ENCODE measurements at places on chromosomes 11 and 22.
A peak's percentile ranks its signal among the peaks of the same experiment; 100 is the strongest.

DNA sequence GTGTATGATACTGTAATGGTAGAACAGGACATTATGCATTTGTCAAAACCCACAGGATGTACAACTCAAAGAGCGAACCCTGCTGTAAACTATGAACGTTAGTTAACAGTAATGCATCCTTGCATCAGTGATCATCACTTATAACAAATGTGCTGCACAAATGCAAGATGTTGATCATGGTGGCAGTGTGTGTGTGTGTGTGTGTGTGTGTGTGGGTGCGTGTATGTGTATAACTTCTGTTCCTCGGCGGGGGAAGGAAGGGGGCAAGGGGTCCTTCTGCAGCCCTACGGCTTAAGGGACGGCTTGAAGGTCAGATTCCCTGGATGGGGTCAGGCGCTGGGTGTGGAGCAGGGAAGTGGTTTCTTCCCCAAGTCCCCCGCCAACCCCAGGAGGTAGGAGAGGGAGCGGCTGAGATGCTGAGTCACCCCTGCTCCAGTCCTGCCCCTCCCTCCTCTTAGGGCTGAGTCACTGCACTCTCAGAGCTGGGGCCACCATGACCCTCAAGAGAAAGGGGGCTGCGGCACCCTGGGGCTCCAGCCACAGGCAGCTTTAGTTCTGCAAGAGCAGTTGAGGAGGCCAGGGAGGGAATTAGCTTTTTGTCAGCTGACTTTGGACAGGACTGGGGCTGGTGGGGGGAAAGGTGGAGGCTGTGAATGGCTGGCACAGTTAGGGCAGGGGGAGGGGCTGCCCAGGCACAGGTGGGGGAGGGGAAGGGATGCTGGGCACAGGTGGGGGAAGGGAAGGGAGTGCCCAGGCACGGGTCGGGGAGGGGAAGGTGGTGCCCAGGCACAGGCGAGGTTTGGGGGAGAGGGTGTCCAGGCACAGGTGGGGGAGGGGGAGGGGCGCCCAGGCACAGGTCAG is 8.8 kb upstream of the CTSD start:
- H3K4me3 ChIP-seq = peak overlapping the region; percentile 13
- H3K4me1 ChIP-seq = peaks cover 3% of the 10 kb centered on the region
- H3K36me3 ChIP-seq = no peaks in the 10 kb centered on the region

DNA sequence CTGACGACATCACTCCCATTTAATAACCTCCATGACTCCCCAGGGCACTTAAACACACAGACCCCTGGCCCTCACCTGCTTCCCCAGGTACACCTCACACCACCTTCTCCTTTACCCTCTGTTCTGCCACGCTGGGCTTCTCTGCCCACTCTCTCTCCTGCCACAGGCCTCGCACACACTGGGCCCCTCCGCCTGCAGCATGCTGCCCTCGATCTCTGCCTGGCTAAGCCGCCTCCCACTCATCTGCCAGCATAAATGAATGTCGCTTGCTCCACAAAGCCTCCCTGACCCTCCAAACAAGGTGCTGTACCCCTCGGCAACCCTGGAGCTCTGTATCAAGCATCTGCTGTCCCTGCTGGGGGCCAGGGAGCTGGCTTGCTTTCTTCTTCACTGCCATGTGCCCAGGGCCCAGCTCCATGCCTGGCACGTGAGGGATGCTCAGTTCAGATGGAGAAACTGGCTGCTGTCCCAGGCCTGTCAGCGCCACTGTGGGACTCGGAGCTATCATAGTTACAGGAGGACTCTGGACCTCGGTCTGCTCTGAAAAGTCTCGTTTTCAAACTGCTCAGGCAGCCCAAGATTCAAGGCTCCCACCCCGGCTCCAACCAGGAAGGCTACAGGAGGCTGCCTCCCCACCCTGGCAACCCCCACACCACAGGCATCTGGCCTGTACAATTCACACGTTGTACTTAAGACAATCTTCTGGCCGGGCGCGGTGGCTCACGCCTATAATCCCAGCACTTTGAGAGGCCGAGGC is 11.9 kb downstream of the TTLL1 start:
- no peak overlapping the region for H3K27ac ChIP-seq
- H3K27me3 ChIP-seq = no peaks in the 10 kb centered on the region
- H3K36me3 ChIP-seq = no peaks in the 10 kb centered on the region
- no peak overlapping the region for H3K4me3 ChIP-seq
- no peaks in the 10 kb centered on the region for H3K4me1 ChIP-seq
- DNase-seq = no peak

GRCh38 chr11:99973993-99974392 is 713.1 kb upstream of the ARHGAP42 start:
- DNase-seq = no peak
- H3K36me3 ChIP-seq = no peaks in the 10 kb centered on the region
- no peak overlapping the region for H3K4me3 ChIP-seq
- no peaks in the 10 kb centered on the region for H3K27me3 ChIP-seq

DNA sequence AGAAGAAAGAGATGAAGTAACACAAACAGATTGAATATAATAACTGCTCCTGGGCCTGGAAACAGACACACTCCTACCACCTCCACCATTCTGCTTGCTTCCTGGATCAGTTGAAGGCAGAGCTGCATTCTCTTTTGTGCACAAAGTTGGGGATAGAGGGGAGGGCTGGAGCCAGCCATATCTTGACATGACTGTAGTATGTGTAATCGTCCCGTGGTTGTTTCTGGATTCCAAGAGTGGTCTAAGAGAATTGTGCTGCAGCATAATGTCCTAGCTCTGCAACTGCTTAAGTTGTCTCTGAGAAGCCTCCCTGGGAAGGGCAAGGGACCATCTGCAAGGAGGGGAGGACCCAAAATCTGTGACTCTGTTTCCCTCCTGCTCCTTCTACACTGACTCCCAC is 3.2 kb downstream of the CRY2 start:
- no peak overlapping the region for H3K4me3 ChIP-seq

GRCh38 chr22:44340271-44341239 is 27.8 kb upstream of the SHISAL1 start:
- H3K36me3 ChIP-seq = no peaks in the 10 kb centered on the region
- peaks cover 36% of the 10 kb centered on the region for H3K27me3 ChIP-seq
- H3K4me1 ChIP-seq = peaks cover 5% of the 10 kb centered on the region
- H3K4me3 ChIP-seq = no peak overlapping the region

DNA sequence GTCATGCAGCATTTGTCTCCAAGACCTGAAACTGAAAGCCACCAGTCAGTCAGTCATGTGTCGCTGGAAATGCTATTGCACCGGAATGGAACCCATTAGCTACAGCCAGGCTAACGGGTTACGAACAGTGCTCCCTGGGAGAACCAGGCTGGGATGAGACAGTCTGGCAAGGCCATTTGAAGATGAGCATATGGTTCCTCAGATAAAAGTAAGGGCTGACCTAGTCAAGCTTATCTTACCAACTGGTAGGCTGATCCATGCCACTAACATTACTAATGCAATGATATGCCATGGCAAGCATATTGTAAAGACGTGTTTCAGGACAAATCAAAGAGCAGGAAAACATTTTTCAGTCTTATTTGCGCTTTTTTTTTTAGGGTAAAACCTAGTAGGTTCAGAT is 28.4 kb downstream of the NAP1L4 start:
- H3K4me3 ChIP-seq = no peak overlapping the region
- no peaks in the 10 kb centered on the region for H3K27me3 ChIP-seq
- no peak overlapping the region for H3K27ac ChIP-seq

DNA sequence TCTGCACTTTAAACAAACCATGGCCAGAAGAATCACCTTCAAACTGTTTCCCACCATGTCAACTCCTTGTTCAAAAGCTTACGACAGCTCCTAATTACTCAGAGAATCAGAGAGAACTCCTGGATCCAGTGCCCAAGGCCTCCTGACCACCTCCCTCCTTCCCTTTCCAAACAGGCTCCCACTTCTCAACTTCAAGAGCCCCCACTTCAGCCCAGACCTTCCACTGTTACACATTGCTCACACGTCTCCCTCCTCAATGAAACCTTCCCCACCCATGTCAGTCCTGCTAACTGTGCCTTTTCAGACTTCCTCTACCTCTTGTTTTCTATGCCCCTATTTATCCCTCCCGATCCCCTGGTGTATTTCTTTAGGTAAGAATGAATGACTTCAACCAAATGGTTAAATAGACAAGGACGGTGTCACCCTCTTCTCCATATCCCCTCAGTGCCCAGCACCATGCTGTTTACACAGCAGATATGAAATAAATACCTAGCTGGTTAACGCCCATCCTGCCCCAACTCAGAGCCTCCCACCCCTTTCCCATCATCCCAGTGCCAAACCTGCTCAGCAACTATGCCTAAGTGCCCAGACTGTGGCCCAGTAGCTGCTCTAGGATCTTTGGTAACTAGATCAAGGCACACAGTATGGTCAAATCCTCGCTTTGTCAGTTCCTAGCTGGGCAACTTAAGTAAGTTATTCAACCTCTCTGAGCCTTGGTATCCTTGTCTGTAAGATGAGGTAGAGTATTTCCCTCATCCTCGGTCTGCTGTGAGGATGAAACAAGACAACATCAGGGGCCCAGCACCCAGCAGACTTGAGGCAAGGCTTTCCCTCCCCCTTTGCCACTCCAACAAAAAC is 36.8 kb downstream of the PLEKHA7 start:
- no peak overlapping the region for H3K4me3 ChIP-seq
- peaks cover 6% of the 10 kb centered on the region for H3K4me1 ChIP-seq
- H3K27ac ChIP-seq = peak overlapping the region; percentile 23

GRCh38 chr11:33103836-33104235 is 57.4 kb downstream of the CSTF3 start:
- H3K27me3 ChIP-seq = no peaks in the 10 kb centered on the region
- H3K4me1 ChIP-seq = no peaks in the 10 kb centered on the region
- no peak overlapping the region for H3K4me3 ChIP-seq
- no peak overlapping the region for H3K27ac ChIP-seq
- no peak for DNase-seq

- peaks cover 64% of the 10 kb centered on the region for H3K4me1 ChIP-seq
- no peaks in the 10 kb centered on the region for H3K27me3 ChIP-seq
- DNase-seq = no peak
- peak overlapping the region; percentile 96 for H3K27ac ChIP-seq
- H3K36me3 ChIP-seq = no peaks in the 10 kb centered on the region
Observed at GRCh38 chr22:31637447-31637890, 24.5 kb downstream of the PISD start.

DNA sequence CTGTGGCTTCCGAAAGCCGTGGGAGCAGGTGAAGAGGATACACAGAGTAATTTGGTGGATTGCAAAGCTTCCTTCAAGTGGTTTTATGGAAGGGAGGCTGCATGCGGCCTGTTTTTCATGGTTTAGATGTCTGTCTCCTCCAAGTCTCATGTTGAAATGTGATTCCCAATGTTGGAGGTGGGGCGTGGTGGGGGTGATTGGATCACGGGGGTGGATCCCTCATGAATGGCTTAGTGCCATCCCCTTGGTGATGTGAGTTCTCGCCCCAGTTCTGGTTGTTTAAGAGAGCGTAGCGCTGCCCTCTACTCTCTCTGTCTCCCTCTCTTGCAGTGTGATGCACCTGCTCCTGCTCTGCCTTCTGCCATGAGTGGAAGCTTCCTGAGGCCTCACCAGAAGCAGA is 247.8 kb upstream of the B3GAT1 start:
- no peak overlapping the region for H3K4me3 ChIP-seq
- no peak for DNase-seq
- no peaks in the 10 kb centered on the region for H3K4me1 ChIP-seq
- no peaks in the 10 kb centered on the region for H3K27me3 ChIP-seq

DNA sequence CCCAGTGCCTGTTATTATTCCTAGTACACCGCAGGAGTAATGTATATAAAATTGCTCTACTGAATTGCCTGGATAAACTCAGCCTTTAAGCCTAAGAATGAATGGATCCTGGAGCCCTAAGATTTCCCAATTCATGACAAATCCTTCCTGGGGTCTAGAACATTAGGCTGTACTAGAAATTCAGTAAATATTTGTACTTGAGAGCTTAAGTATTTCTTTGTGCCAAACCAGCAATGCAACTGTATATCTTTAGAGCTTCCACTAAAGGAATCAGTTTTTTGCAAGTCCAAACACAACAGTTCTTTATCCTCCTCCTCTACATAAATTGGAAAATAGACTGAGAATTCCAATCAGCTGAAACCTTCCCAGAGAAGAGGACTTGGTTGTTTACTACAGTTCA is 65.6 kb downstream of the FAM168A start:
- peaks cover 28% of the 10 kb centered on the region for H3K4me1 ChIP-seq
- DNase-seq = no peak
- H3K36me3 ChIP-seq = no peaks in the 10 kb centered on the region
- H3K27ac ChIP-seq = no peak overlapping the region
- no peaks in the 10 kb centered on the region for H3K27me3 ChIP-seq
- no peak overlapping the region for H3K4me3 ChIP-seq

DNA sequence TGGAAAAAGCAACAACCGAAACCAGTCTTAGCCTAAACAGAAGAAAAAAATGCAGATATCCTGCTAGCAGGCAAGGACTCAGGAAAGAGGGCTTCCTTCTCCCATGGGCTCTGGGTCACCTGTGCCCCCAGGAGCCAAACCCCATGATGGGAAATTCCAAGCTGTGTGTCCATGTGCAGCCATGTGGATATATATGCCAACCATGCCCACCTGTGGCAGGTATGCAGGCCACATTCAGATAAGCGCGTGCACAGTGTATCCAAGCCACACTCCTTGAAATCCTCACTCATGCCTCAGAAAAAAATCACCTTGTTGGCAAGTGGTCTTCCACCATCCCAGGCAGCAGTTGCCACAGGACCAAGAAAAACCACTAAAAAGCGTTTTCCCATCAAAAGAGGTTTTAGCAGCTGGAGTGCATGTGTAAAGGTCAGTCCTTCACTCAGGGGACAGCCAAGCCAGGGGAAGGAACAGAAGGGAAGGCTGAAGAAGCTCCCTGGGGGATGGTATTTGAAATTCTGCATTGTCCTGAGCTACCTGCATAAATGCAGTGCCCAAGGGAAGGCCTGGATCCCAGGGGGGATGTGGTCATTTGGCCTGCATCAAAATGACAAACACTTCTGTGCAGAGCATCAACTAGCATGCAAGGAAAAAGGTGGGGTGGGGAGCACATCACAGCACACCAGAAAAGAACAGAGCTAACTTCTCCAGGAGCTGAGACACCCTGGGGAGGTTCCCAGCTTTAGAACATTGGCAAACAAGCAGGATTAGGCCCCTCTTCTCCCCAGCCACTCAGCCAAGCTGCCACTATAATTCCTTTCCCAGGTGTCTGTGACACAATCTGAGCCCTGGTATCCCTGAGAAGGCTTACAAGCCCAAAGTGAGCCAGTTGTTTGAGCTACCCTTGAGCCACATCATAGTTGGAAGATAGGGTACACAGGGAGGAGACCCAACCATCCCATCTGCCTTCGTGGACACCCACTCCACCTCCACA is 76.2 kb downstream of the GALNT18 start:
- no peaks in the 10 kb centered on the region for H3K36me3 ChIP-seq
- no peaks in the 10 kb centered on the region for H3K27me3 ChIP-seq
- H3K27ac ChIP-seq = no peak overlapping the region
- no peak overlapping the region for H3K4me3 ChIP-seq
- H3K4me1 ChIP-seq = peaks cover 14% of the 10 kb centered on the region

DNA sequence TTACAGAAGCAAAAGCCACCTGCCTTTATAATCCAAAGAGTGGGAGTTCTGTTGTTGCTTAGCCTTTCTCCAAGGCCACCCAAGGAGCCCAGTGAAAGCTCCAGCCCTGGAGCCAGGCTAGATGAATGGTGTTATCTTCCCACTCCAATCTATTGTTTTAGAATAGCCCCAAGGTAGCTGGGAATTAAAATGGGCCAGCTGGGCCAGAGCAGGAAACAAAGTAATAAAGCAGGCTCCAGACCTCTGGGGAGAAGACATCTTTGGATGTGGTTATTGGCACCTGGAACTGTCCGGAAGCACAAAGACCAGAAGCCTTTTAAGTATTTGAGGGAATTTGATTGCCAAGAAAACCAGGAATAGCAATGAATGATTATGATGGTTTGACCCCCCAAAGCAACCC is 8.8 kb downstream of the C11orf96 start:
- no peak for DNase-seq
- H3K27me3 ChIP-seq = no peaks in the 10 kb centered on the region
- H3K36me3 ChIP-seq = no peaks in the 10 kb centered on the region
- H3K4me3 ChIP-seq = no peak overlapping the region

GRCh38 chr11:127376301-127376700 is 375.7 kb upstream of the KIRREL3 start:
- no peaks in the 10 kb centered on the region for H3K36me3 ChIP-seq
- no peak overlapping the region for H3K4me3 ChIP-seq
- no peaks in the 10 kb centered on the region for H3K4me1 ChIP-seq
